NCI-H2171 (cell line): ENCODE measurements at places on chromosomes 2 and 18.
A peak's percentile ranks its signal among the peaks of the same experiment; 100 is the strongest.

DNA sequence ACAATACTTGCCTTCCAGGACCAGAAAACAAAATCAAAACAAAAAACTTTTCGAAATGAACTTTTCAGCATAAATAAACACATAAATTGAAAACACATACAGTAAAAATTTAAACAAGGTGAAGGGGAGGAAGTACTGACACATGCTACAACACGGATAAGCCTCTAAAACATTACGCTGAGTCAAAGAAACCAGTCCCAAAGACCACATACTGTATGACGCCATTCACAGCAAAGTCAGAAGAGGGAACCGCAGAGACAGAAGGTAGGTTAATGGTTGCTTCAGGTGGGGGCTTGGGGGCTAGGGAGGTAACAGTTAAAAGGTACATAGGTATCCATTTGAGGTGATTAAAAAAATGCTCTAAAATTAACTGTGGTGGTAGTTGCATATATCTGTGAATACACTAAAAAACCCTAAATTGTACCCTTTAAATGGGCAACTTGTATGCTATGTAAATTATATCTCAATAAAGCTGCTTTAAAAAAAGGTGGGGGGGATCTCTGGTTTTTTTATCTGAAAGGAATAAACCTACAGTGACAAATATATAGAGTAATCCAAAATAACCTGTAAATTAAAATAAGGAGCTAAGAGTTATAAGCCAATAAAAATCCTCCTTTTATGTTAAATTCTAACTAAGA lies 7.1 kb downstream of the COX7A2L start:
- DNase-seq, result no peak

DNA sequence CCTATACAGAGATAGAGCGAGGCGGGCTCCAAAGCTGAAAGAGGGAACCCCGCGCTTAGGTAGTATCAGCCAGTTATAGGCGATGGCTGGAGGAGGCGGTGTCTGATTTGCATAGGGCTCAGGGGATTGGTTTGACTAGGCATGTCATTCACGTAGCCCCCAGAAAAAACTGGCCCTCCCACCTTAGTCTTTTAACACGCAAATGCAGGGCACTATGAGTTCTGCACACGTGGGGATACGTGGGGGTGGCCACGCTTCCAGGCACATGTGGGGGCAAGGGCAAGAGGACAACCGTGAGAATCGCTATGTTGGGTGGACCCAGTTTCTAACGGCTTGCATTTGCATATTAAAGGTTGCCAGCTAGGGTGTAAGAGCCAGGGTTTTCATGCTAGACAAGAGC lies 56.7 kb upstream of the MSTN start:
- DNase-seq, result no peak

DNA sequence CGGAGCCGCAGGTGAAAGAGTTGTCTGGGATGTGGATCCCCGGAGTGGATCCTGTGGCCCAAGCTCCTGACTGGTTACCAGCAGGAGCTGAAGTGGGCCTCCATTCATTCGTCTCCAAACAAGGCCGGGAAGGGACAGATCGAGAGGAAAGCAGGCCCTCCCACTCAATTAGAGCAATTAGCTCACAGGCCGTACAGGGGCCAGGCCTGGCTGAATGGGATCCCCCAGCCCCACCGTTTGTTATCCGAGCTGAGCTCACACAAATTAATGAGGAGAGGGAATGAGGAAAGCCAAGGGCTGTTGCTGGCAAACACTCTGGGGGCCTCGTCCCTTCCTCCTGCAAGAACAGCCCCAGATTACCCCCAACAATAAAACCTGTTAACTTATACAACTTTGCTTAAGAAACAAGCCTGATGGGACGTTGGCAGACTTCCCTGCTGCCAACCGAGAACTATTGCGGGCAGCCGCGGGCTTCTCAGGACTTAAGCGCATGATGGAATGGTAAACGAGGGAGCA lies 338.0 kb downstream of the BCL11A start:
- no peak for DNase-seq

DNA sequence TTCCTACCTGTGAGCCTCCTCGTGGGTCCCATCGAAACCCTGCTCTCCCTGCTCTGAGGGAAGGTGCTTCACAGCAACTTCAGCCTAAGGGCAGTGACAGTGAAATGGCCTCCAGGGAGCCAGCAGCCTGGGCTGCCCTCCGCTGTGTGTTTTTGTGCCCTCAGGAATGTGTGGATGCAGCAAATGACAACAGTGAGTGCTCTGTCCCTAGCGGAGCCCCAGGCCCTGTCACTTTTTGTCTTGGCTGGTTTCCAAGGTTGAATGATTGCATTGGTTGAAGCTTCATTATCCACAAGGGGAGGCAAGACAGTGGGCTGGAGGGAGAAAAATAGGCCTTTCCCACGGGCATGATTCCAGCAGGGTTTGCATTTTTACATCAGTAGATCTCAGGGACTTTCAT lies 42.9 kb downstream of the STON1 start:
- DNase-seq, result no peak

DNA sequence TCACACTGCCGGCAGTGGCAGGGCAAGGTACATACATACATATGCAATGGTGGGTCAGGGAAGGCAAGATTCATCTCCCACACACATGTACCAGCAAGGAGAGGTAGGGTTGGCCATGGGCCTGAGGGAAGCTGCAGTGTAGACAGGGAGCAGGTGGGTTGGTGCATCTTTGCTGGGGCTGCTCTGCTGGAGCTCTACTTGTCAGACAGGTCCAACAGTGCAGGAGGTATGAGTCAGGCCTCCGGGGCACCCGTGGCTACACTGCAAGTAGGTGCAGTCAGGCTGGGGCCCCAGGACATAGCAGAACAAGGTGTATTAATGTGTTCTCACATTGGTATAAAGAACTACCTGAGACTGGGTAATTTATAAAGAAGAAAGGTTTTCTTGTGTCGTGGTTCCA lies 281.1 kb upstream of the COL3A1 start:
- DNase-seq, result no peak

GRCh38 chr18:76459687-76460350 lies 35.2 kb downstream of the ZNF516 start:
- DNase-seq, result no peak

DNA sequence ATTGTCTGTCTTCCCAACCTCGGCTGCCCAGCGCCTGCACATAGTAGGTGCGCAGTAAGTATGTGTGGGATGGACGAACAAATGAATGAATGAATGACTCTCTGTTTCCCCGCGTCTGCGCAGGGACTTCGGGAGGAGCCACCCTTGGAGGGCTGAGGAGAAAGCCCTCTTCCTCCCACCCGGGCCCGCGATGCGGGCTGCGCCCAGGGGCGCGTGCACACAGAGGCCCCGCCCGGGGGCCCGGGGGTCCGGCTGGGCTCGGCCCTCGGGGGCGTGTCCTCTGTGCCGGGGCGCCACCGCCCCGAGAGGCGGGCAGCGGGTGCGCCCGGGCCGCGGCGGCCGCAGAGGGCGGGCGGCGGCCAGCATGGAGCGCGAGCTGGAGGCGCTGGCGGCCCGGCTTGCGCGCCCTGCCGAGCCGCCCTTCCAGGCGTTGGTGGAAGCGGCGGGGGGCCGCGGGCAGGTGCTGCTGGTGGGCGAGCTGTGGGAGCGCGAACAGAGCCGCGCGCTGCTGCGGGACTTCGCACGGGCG lies at the start of gene C2orf72:
C2orf72 (plus strand) TSS at position 322 of the 529 bp plus-strand sequence; CDS start at position 365, 43 bp downstream.
- no peak for DNase-seq

DNA sequence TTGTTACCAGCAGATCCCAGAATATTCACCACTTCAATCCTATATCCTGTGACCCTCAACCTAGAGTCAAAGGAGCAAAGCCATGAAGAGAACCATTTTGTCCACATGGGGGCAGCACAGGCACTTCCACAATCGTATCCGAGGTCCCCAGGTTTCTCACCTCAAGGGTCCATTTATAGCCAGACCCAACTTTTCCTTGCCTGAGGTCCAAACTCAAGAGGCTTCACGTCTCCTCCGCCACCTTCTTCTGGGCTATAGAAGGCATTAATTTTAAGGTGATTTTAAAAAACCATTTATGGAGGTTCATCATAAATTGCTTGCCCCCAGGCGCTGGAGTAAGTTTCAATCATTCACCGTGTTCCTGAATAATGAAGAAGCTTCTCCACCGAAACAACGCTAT lies 111.6 kb upstream of the NABP1 start:
- peak; percentile 22 for DNase-seq

DNA sequence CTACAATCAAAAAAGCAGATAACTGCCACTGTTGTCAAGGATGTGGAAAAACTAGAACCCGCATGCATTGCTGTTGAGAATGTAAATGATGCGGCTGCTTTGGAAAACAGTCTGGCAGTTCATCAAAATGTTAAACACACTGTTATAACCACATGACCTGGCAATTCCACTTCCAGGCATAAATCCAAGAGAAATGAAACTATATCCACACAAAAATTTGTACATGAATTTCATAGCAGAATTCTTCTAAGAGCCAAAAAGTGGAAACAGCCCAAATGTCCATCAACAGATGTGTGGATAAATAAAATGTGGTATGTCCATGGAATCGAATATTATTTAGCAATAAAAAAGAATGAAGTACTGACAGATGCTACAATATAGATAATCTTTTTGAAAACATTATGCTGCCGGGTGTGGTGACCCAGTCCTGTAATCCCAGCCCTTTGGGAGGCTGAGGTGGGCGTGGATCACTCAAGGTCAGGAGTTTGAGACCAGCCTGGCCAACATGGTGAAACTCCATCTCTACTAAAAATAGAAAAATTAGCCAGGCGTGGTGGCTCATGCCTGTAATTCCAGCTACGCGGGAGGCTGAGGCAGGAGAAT lies 32.0 kb downstream of the ERCC3 start:
- DNase-seq, result no peak

DNA sequence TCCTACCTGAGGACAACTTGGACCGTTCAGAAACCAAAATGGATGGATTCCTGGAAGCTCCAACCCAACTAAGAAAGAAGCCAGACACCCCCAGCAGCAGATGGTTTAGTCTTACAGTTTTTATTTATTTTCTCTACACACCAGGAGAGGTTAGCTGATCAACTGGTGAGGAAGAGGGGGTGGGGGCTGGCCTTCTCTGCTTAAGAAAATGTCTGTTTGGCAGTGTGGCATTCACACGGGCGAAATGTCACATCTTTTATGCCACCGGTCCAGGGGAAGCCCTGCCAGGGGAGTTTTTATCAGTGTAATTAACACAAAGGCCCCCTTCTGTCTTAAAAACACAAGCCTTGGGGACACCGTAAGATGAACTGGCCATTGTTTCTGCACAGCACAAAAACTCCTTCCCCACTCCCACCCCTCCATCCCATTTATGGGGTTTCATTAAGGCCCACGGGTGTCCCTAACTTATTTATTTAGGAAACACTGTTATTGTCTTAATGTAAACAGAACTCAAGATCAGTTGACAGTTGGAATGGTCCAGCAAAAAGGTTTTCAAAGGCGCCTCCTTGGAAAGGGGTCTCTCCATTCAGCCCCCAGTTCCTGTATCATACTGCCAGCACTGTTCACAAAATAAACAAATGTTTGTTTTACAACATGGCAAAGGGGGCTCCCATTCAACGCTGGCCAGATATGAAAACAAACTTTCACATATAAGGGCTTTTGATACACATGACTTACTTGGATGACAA lies 217.0 kb downstream of the C1D start:
- DNase-seq, result no peak

GRCh38 chr2:42861321-42861720 lies 68.9 kb upstream of the HAAO start:
- no peak for DNase-seq

- no peak for DNase-seq
Observed at GRCh38 chr18:44516450-44516849, 164.2 kb upstream of the SETBP1 start.

GRCh38 chr2:174667250-174667860 lies 69.8 kb upstream of the WIPF1 start:
- no peak for DNase-seq

- DNase-seq, result no peak
Observed at GRCh38 chr2:104375206-104375605, 478.7 kb upstream of the POU3F3 start.

- no peak for DNase-seq
Observed at GRCh38 chr18:74290794-74291471, 830 bp downstream of the CYB5A start.

DNA sequence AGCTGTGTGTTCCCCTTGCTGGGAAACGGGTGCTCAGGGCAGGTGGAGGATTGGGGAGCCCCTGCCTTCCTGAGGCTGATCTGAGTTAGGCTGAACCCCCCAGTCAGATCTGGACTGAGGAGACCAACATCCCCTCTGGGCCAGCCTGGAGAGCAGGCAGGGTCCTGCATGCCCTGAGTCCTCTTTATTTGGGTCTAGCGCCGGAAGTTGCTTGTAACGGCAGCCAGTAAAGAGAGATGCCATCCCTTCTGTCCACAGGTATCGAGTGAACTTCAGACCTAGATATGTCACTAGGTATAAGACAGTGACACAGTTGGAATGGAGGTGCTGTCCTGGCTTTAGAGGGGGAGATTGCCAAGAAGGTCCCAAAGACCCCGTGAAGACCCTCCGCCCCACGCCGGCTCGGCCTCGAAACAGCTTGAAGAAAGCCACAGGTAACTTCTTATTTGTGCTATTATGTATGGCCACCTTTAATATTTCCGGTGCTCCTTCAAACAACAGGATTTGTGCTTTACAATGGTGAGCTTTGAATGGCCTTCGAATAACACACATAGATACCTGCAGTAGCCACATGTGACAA lies 38.0 kb downstream of the EMILIN2 start:
- DNase-seq, result no peak

DNA sequence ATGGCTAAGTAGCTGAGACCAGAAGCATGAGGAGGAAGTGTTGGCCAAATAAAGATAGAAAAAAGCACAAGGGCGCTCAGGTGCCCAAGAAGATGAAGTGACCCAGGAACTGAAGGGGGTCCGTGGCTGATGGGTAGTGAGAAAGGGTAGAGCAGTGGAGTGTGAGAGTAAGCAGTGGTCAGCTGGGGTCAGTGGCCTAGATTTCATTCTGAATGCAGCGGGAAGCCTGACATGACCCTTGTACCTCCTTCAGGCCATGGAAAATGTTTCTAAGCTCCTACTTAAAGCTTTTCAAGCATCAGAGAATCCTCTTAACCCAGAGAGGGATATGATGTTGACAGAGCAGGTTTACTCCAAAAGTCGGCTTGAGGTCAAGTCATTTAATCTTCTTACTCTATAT lies 89.0 kb upstream of the UNC80 start:
- DNase-seq, result no peak

- DNase-seq, result no peak
Observed at GRCh38 chr2:48695991-48696390, 59.5 kb downstream of the LHCGR start.

DNA sequence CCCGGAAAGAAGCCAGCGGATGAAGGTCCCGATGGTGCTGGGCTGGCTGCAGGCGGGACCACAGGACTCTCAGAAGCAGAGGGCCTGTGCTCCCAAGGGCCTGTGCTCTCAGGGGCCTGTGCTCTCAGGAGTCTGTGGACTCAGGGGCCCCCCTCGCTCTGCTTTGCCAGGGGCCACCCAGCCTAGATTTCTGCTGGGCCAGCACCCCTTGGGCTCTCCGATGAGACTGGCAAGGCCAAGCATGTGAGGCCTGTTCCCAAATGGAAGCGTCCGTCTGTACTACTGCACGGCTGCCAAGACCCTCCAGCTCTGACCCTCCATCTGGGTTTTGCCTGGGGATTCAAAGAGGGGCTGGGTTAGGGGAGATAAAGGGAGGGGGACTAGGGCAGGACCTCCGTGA lies 54.6 kb downstream of the SH3BP4 start:
- DNase-seq, result no peak
